Stimulated activated CD4-positive, alpha-beta T cell treated with anti-CD3 and anti-CD28 coated beads, Interleukin-2, amount 100 ng/mL, for 4 hours (primary cell): ENCODE measurements at places on chromosomes 6 and 20.

DNA sequence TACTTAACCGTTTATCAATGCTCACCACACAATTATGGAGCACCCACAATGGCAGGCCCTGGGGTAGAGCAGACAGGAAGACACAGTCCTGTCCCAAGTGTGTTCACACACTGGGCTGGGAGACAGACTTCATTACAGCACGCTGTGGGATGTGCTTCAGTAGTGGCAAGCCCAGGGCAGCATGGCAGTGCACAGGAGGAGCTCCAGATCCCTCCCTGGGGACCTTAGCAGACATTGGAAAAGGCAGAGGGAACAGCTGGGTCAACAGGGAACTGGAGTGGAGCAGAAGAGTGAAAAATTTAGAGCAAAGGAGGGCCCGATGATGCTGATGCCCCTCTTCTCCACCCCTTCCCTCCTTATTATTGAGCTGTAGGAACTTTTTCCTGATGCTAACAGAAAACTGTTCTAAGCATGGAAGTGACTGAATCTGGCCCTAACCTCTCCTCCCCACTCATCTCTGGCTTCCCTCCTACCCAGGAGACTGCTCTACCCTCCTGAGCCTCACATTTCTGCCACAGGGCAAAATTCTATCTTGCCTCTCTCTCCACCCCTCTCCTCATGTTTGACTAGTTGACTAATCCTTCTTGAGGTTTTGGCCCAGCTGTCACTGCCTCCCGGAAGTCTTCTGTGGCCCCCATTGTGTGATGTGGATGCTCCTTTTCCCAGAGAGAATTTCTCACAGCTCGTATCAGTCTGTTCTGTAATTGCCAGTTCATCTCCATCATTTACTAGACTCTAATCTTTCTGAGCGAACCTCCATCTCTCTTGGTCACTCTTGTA, 41.3 kb upstream of the NOP56 start:
- no peak for DNase-seq

- no peak for DNase-seq
Observed at GRCh38 chr6:148347441-148348054, 4.9 kb downstream of the SASH1 start.

- no peak for DNase-seq
Observed at GRCh38 chr6:4359108-4359730, 223.8 kb upstream of the ECI2 start.

DNA sequence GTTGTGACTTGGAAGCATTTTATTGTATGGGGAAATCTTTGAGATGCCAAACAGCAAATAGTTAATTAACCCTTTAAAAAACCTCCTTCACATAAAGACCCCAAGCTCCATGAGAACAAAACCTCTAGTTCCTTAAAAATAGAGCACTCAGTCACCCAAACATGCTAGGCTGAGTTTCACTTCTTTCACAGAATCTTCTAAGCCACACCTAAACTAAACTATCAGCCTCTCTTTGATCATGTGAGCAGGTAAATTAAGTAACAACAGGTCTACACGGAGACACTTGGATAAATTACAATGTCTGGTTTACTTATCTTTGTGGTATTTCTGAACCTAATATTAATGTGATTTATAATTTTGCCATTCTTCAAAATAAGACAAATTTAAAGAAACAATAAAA, 205.2 kb upstream of the MARCKS start:
- no peak for DNase-seq

GRCh38 chr20:23493172-23493772, 2.4 kb downstream of the CST8 start:
- no peak for DNase-seq

- DNase-seq: no peak
Observed at GRCh38 chr6:99808992-99809391, 185.0 kb downstream of the MCHR2 start.

- DNase-seq: no peak
Observed at GRCh38 chr6:100745419-100746041, 135.6 kb downstream of the ASCC3 start.

GRCh38 chr20:52975029-52975732, 3.0 kb downstream of the TSHZ2 start:
- DNase-seq: peak; percentile 46

DNA sequence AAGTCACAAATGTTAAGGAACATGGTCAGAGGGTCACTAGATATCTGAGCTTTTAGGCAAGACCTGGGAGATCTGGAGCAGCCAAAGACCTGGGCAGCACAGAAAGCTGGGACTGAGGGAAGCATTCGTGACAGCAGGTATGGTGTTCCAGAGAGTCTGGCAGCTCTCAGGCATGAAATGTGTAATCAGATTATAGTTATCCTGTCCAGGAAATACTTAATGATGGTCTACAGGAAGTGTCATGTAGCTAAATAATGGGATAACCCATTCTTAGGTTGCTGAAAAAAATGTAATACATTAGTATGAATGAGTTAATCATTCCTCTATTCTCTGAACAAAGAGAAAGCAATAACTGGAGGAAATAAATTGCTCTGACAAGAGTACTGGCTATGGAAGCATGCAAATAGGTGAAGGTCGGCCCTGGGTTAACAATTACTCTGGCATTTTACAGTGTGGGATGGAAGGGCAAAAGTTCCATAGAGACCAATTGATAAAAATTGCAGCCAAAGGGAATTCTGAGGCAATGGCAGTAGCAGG, 740.5 kb downstream of the CBLN4 start:
- DNase-seq: no peak

DNA sequence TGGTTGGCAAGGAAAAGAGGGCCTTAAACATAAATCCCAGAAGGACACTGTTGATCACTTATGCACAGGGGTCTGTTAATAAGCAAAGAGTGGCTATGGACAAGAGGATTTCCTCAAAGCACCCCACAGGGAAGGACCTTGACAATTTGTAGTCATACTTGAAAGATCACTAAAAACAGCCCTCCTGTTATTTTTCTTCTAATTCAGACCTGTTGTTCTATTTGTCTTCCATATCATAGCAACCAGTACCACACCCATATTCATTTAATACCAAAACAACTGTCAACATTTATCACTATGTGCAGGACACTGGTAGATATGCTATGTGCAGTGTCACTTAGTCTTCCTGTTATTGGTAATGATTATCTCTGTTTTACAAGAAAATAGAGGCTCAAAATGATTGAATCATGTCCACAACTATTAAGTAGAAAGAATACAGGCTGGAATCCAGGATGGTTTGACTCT, 3.2 kb upstream of the DYNLRB1 start:
- DNase-seq: no peak

- DNase-seq: no peak
Observed at GRCh38 chr6:142700032-142700431, 244.9 kb downstream of the HIVEP2 start.

DNA sequence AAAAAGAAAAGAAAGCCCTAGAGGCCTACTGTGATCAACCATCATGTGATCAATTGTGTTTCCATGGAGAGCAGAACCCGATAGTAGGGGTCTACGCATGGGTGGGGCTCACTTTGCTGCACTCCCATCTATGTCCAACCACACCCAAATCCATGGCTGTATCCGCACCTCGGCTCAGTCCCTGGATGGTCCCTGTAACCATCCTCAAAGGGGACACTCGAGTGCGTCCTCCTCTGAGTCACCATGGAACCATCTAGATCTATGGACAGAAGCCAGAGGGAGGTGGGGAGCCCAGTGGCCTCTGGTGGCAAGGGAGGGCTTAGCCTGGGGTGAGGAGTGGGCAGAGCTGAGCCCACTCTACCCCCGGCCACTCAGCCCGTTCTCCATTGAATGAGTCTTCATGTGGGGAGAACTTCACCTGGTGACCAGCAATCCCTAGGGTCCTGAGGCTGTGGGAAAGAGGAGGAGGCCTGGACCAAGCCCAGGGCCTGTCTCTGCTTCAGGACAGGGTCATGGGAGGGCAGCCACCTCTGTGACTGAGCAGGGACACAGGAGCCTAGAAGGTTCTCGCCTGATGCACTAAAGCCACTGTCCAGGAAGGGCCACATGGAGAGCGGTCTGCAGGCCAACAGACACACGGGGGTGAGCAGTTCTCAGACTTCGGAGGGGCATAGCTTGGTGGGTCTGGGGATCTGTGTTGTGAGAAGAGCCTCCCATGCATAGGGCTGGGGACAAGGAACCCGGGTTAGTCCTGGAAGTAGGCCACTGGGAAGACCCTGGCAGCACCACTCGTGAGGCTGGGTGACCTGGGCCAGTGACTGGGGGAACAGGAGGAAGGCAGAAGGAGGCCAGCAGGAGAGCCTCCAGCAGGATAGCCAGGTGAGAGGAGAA, 19.3 kb downstream of the RAET1L start:
- no peak for DNase-seq

GRCh38 chr6:11356404-11357155, 124.1 kb upstream of the NEDD9 start:
- no peak for DNase-seq

GRCh38 chr6:44020148-44020547, 107.1 kb downstream of the MRPL14 start:
- DNase-seq: no peak

GRCh38 chr20:50356525-50356885, 153.7 kb upstream of the PTPN1 start:
- no peak for DNase-seq

DNA sequence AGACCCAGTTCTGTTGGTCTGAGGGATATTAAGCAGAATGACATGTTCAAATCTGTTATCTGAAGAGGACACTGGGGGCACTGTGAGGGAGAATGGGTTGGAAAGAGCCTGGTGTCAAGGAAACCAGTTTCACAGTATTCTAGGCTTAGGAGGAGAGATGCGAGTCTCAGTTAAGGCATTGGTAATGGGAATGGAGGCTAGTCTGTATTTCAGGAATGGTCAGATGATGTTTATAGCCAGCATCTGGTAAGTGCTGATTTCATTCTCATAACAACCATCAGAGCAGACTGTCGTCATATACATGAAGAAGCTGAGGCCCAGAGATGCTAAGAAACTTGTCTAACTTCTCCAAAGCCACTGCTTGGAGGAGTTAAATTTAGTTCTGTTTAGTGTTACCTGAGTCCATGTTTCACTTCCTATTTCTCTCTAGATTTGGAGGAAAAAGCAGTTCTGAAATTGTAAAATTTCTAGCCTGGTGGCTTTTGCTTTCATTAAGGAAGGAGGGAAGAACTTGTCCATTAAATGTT, 242.0 kb downstream of the ARID1B start:
- no peak for DNase-seq

DNA sequence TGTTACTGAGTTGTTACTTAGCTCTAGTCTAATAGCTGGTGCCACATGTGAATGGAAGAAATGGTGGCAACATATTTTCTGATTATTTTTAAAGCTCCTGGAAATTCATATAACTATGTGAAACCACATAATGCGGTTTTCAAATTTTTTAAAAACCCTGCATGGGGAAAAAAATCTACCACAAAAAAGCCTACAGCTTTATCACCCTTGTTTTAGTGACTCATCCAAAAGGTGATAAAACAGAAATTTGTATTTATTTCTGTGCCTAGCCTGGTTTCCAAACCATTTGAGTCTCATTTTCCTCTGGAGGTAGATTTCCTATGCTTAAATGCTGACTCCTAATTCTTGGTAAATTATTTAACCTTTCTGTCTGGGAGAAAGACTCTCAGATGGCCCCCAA, 5.4 kb upstream of the FBXO30 start:
- DNase-seq: no peak

DNA sequence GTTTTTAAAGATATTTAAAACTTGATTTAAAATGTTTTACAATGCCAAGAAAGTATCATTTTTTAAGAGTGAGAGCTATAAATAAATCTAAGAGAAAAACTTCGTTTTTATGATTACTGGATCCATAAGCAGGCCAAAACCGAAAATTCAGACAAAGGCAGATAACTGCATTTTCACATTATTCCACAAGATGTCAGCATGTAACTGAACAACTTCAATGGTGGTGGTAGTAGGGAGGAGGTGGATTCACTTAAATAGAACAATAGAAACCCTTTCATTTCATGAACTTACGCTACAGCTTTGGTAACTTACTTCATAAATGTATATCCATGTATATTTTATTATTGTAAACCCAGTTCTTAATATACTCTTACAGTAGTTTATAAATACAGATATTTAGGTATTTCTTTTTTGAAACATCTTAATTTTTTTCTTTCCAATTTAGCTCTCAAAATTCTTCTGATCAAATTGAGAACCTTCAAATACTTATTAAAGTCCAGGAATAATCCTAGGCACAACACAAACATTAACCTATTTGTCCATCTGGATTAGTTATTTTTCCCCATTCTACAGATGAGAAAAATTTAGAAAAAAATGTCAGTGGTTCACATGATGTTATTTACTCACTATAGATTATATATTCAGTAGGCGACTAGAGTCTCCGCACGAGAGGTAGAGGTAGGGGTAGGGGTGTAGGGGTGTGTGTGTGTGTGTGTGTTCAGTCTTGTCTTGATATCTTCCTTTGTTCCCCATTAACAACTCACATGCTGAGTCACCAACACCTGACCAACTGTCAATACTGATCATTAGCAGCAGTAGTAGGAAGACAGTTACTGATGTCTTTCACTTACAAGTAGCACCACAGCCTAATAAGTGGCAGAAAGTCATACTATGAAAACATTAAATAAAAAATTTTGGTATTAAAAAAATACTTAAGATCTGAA, 111.5 kb downstream of the ARHGAP18 start:
- DNase-seq: no peak

DNA sequence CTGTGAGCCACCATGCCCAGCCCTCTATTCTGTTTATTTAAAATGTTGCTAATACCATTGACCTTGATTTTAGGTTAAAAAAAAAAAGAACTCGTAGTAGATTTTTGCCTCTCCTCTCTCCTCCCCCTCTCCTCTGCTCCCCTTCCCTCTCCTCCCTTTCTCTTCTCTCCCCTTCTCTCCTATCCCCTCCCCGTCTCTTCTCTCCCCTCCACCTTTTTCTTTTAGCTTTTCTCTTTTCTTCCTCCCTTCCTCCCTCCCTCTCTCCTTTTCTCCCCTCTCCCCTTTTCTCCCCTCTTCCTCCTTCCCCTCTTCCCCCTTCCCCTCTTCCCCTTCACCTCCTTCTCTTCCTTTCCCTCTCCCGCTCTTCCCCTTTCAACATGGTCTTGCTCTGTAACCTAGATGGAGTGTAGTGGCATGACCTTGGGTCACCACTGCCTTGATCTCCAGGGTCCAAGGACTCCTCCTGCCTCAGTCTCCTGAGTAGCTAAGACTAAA, 223.8 kb downstream of the ZFAND3 start:
- DNase-seq: no peak

DNA sequence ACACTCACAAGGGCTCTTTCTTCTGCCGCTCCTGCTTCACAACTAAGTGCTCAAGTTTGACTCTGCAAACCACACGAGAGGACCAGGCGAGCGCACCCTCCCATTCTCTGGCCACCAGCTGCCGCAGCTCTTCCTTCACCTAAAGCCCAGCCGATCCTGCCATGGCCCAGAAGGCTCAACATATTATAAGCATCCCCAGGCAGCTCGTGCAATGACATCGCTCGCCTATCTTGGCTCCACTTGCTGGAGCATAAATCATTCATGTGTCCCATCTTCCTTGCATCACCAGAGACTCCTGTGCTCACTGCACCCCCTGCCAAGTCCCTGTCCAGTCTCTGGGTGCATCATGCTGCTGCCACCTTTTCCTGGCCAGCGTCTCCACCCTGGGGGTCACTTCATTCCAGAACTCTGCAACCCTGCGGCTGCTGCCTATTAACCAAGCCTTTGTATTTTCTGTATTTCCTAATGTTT, 59.0 kb downstream of the PSMG4 start:
- no peak for DNase-seq
